ENCODE measurements at places on chromosomes 6 and 20.
A peak's percentile ranks its signal among the peaks of the same experiment; 100 is the strongest.

DNA sequence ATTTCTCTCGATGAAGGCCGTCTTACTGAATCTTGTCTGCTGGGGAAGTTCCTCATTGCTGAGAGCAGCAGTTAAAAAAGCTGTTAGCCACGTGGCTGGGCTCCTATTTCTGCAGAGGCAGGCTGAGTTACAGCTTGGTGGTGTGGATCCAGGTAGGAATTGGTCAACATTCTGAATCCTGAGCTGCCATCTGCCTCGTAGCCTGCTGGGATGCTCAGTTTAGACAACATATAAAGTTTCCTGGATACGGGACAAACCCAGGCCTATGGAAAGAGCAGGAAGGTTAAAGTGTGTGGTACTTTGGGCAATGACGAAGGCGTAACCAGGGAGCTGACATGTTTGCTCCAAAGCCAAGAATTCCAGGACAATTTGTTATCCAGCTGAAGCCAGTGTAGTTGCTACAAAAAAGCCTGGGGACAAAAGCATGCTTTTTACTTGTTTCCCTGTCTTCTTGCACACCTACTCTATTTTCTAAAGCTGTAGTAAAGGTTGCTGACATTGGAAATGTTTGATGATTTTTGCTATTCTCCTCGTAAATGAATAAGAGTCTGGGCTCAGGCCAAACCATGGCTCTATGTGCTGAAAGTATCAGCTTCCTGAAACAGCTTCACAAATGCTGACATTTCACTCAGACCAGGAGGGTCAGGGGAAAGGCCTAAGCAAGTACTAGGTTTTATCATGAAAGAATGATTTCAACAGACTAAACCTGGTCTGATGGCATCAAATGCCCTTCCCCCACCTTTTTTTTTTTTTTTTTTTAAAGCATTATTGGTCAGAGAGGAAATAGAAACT, 12.4 kb upstream of the MYLK2 start:
- no peak for DNase-seq

- no peak for DNase-seq
These were observed 60.3 kb downstream of the UTRN start for GRCh38 chr6:144345451-144345850.

- no peak for DNase-seq
These were observed 286.1 kb upstream of the PLCB4 start for GRCh38 chr20:8782804-8783203.

GRCh38 chr20:21141825-21142224, 15.9 kb downstream of the KIZ start:
- no peak for DNase-seq

GRCh38 chr6:41741625-41742490, 5.3 kb downstream of the PGC start:
- no peak for DNase-seq

DNA sequence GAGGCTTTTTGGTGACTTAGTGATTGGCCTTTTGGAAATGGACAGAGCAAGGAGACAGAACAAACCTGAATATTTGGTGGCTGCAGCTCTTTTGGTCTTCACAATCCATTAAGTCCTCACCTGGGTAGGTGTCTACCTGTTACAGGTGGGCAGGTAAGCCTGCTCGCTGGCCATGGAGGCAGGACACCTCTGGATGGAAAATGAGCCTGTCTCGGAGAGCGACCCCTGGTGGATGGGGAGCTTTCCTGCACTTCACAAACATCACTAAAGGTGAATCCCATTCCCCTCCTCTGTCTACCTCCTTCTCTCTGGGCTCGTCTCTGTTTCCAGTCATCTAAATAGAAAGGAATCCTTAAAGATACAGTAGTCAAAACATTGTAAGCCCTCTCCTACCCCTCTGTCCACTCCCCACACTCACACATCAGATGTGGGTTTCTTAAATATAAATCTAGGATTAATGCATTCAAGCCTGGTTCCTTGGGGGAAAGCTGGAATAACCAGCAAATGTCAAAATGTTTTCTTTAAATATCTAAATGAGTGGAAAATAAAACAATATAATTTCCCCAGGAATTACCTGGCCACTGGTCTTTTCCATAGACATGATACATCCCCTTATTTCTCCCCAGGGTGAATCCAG, 304.9 kb downstream of the CDH26 start:
- peak; percentile 17 for DNase-seq

GRCh38 chr6:113363048-113363798, 493.9 kb upstream of the MARCKS start:
- DNase-seq = no peak

DNA sequence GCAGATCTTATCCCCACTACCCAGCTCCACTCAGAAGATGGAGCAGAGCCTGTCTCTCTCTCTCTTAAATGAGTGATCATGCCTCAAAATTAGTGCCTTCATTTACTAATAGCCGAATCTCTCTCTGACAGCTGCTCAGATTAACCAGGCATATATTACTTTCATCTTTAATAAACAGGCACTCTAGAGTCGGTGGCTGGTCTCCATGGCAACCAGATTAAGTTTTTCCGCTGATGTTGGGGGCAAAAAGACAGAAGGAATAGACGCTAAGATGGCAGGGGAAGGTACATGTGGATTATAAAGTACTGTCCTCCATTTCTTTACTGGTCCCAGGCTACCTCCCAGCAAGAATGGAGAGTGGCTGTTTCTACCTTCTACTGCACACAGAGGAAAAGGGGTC, 121.6 kb downstream of the QRSL1 start:
- DNase-seq = no peak

- DNase-seq = no peak
These were observed 36.0 kb upstream of the SCRT2 start for GRCh38 chr20:711576-711975.

DNA sequence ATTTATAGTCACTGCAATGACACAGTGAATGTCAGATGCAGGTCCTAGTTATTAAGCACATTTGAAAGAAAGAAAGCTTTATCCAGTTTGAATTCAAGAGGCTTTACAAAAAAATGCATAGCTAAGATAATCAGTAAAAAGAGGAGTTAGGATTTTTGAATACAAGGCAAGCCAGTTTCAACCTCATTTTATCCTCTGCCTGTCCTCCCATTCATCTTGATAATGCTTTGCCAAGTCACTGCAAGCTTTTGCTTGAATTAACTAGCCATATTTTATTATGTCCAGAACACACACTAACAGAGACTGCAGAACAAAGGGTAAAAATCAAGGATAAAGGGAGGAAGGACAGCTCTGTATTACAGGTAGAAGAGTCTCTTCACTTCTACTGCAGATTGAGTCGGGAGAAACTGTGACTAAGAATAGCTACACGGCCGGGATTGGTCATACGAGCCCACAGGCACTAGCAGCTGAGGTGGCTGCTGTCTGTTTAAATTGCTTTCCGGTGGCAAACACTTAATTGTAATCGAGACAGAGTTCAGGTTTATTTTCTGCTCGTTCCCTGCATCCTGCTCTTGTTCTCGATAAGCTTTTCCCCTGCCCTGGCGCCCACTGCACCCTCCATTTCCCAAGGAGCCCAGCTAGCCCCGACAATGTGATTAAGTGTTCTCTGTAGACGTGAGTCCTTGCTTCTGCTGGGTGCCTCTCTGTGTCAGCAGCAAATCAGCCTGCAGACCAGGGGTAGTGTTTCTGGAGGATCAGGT, 30.5 kb upstream of the AKAP12 start:
- DNase-seq = no peak

DNA sequence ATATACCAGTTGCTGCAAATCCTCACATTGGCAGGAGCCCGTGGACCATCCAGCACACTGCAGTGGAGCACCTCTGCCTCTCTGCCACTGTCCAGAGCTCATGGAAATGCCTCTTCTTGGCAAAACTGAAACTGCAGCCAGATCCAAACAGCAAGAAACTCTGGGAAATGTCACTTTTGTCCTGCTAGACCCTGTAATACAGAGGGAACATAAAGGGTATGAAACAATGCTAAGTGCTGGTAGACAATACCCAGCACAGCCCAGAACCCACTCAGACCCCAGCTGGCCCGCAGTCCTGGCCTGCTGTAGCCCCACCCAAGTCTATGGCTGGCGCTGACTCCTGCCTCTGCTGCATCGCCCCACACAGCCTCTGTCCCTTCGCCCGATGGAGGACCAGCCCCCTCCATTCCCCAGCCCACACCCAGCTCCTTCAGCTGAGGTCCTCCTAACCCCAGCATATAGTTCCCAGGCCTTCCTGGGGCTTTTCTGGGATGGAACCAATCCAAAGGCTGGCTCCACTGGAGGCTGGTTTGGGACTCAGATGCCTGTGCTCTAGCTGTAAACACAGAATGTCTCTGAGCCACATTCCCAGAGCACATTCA, 242.5 kb downstream of the LRFN2 start:
- DNase-seq = no peak

- DNase-seq = no peak
These were observed 10.1 kb downstream of the PPP1R3G start for GRCh38 chr6:5095236-5095635.

GRCh38 chr6:54327631-54328030, 19.4 kb downstream of the TINAG start:
- no peak for DNase-seq

- DNase-seq = no peak
These were observed 234.8 kb upstream of the SPTLC3 start for GRCh38 chr20:12773936-12774335.

- DNase-seq = no peak
These were observed 4.0 kb upstream of the RIPOR3 start for GRCh38 chr20:50695135-50695872.

GRCh38 chr20:39083761-39084160, 121.6 kb downstream of the DHX35 start:
- no peak for DNase-seq

DNA sequence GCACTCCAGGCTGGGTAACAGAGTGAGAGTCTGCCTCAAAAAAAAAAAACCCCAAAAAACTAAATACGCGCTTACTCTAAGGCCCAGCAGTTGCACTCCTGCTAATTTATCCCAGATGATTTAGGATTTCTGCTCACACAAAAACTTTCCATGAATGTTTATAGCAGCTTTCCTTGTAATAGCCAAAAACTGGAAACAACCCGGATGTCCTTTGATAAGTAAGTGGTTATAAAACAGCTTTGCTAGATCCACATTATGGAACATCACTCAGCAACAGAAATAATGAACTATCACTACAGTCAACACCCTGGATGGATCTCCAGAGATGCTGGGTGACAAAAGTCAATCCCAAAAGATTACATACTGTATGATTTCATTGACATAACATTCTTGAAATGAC, 220.4 kb upstream of the JARID2 start:
- no peak for DNase-seq

- DNase-seq = no peak
These were observed 74.6 kb upstream of the THBS2 start for GRCh38 chr6:169328112-169328801.

GRCh38 chr6:125913864-125914351, 42.7 kb upstream of the HINT3 start:
- DNase-seq = no peak

- DNase-seq = no peak
These were observed 221.8 kb upstream of the CEP162 start for GRCh38 chr6:84449220-84449619.

GRCh38 chr6:26286168-26286877, 78.7 kb upstream of the BTN3A2 start:
- peak; percentile 59 for DNase-seq

DNA sequence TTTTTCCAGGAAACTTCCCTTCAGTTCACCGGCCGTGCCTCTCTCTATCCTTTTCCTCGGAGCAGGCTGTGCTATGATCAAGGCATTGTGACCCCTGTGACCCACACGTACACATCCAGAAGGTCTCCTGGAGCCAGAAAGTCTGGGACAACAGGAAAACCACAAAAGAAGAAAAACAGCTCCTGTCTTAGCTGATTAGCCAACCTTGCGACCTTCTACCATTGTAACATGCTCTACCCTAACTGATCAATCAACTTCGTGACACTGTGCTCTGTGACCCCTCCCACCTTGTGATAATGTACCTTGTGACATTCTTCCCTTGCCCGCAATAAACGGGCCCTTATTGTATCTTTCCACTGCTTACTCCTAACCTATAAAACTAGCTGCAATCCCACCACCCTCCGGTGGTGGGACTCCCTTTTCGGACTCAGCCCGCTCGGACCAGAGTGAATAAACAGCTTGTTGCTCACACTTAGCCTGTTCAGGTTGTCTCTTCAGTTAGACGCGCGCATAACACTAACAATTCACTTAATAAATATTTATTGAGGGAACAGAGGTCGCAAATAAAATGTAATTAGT, 24.2 kb downstream of the ZNF311 start:
- peak; percentile 23 for DNase-seq

DNA sequence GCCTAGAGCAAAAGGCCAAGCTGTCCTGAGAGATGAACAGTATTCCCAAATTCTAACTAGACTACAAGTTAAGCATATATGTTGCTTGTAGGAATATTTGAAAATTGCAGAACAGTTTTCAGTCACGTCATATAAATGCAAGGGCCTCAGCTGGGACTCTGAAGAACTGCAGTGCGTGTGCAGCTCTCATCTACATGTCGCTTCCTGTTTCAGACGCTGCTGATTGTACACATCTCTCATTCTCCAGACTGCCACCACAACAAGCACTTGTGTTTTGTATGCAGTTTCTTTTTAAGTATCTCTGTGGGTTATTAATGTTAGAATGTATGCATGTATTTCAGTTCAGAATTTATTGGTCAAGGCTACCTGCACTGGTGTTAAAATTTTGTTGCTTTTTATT, 119.7 kb downstream of the MAP3K4 start:
- no peak for DNase-seq

DNA sequence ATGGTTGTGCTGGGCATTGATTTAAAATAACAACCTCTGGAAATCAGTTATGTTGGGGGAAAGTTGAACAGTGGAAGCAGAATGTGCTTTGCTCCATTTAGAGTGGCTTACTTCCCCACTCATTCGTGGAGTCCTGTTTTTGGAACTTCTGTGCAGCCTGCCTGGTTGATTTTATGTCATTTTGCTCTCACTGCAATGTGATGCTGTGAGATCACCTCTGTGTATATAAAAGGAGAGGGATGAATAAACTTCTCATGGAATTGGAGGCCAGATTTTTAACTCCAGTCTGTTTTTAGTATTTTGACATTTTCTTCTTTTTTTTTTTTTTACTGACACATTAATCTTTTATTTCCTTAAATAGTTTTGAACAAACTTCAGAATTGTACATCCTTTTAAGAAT, 139.0 kb downstream of the FNDC1 start:
- DNase-seq = no peak

DNA sequence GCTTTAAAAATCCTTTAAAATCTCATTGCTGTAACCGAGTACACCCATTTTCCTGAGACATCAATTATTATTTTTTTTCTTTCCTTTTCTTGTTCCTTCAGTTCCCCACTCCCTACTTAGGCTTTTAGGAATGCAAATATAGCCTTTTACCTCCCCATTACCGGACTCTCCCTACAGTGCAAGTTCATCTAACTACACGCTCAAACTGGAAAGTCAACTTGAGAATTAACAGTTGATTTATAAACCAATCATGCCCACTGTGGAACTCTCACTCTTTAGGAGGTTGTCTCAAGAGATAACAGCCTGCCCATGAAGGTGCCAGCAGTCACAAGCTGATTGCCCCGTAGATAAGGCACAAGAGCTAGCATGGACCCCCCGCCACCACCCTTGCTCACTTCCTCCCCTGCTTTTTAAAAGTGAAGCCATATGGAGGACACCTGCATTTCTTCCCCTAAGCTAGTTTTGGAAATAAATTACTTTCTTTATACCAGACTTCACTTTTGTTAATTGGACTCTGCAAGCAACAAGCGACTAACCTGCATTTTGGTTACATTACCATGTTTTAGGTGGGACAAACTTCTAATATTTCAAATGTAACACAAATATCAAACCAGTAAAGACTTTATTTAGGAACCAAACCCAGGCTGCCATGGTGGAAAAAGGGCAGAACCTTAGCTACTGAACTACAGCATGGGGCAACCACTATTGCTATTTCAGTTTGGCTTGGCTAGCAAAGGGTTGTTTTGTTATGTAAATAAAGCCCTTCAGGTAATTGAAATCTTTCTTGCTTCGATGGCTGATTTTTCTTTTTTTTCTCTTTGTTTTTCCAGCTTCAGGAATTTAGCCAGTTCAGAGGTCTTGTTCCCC, 34.9 kb downstream of the UBD start:
- no peak for DNase-seq
